Right forelimb (tissue), 1 donor: ENCODE measurements at places on chromosomes 5 and 9.
A peak's percentile ranks its signal among the peaks of the same experiment; 100 is the strongest.

DNA sequence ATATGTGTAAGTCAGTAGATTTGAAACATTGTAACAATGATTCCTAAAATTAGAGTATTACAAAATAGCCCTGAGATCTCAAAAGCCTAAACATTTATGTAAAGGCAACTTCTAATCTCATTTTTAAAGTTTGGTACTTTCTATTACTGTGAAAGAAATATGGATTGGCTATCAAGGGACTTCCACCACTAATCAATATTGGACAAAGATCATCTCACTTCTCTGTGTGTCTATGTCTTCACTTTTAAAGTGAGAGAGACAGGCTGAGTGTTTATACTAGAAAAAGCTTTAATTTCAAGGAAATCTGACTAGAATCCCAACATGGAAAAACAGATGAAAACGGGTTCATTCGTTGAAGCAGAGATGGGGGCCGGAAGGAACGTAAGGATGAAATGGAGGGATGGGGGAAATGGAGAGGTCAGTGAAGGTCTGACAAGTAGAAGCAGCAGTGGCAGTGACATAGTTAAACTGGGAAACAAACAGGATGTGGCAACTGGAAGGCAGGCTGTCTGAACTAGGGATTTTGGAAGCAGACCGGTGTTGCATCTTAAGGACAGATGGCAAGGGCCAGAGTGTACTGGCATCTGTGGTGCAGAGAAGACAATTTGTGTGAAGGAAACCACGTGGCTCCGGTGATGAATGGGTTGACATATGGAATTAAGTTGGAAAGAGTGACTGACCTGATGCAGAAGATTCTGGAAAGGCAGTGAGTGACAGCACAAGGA lies 60.8 kb downstream of the PDE4D start:
- no peak for DNase-seq

DNA sequence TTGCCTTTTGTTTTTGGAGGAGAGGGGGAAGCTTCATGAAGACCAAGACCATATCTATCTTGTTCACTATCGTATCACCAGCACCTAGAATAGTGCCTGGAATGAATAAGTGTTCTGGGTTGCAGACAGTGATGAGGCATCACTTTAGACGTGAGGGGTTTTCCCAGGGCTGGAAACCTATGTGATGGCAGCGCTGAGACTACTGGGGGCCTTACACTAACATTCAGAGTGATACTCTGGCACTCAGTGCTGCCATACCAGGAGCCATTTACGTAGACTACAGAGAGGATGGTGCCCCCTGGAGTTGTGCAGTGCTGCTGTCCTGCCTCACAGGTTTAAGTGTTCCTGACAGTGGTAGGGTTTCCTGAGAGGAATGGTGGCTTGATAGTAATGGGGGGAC lies 6.9 kb downstream of the CCL19 start:
- no peak for DNase-seq

- no peak for DNase-seq
Measured at GRCh38 chr5:129670957-129671500, 76.9 kb upstream of the MINAR2 start.

GRCh38 chr5:149404746-149405549 lies 25.9 kb upstream of the IL17B start:
- no peak for DNase-seq

DNA sequence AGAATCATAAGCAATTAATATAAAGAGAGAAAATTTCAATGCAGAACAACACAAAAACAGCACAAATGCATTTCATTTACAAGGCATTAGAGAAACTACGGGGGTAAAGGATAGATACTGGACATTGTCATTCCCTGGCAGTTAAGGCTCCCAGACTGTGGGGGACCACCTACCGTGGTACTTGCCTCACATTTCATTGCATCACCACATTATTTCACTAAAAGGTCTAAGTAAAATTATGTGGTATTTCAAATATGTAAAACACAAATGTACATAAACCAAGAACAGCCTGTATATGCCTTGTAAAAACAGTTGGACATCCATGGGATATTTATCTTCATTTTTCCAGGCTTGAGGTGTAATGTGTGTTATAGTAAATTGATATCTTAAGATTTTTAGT lies 571.2 kb upstream of the ZNF462 start:
- DNase-seq, result no peak

DNA sequence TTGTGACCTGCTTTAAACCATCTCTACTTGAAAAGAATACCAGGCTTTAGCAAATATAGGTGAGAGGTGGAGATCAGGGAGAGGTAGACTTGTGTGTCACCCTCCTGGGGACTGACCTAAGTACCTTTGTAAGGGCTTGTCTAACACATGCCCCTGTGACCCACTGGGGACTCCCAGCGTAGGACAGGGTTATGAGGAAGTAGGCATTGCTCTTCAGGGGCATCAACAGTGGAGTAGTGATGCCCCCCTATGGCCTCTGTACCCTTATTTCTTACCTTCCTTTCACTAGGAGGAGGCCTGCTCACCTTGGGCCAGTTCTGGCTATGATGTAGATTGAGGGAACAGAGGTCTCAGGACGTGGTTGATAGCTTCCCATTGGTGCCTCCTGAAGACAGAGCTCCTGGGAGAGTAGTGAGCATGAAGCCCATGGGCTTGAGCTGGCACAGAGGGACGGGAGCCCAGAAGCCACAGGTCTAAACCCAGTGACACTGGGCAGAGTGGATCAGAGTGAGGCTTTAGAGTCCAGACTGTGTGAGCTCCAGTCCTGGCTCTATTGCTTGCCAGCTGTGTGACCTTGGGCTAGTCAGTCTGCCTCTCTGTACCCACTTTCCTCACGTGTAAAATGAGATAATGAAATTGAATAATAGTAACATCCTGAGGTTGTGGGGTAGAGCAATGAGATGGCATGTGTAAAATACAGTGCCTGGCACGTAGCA lies 191.7 kb downstream of the AOPEP start:
- DNase-seq, result no peak

DNA sequence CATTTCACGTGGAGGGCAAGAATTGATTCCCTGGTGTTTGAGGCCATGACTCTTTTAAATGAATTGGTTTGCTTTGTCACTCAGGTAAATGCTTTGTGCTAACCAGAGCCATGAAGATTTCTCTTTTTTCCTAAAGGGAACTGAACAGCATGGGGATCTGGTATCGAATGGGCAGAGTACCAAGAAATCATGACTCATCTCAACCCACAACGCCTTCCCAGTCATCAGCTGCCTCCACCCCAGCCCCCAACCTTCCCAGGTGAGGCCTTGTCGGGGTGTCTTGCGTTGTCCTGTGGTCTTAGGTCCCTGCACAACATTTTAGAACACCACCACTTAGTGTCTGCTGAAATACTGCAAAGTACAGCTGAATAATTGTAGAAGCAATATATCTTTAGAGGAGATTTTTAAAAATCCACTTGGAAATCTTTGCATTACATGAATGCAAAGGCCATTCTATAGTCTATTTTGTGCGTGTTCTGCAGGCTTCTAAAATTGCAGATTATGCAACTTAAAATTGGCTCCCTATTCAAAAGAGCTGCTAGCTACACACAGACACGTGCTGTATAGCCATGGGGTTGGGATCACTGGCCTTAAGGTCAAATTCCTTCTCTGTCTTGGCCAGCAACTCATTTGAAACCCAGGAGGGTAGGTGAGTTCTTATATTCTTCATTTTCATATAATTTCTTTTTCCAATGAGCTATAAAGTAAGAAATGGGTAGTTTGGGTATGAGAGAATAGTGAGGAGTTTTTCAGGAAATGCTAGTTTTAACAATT lies 69.0 kb downstream of the MVB12B start:
- DNase-seq, result no peak

DNA sequence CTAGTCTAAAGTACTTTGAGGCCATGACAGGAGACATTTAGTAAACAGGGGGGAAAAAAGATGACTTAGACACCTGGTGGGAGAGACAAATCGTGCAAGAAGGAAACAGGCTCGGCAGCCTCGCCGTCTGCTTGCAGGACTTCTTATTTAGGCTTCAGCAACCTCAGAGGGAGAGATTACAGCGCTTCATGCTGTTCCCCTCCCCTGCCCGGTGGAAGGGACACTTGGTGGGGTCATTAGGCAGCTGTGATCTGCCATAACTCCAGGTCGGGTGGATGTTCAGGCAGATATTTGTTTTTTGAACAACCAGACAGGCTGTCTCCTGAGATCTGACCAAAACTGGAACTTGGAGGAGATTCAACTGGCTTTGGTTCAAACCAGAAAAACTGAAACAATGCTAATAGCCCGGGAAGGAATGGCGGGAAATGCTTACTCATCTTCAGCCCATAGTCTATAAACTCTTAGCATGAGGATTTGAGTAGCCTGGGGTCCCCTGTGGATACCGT lies 38.1 kb upstream of the CD180 start:
- no peak for DNase-seq

DNA sequence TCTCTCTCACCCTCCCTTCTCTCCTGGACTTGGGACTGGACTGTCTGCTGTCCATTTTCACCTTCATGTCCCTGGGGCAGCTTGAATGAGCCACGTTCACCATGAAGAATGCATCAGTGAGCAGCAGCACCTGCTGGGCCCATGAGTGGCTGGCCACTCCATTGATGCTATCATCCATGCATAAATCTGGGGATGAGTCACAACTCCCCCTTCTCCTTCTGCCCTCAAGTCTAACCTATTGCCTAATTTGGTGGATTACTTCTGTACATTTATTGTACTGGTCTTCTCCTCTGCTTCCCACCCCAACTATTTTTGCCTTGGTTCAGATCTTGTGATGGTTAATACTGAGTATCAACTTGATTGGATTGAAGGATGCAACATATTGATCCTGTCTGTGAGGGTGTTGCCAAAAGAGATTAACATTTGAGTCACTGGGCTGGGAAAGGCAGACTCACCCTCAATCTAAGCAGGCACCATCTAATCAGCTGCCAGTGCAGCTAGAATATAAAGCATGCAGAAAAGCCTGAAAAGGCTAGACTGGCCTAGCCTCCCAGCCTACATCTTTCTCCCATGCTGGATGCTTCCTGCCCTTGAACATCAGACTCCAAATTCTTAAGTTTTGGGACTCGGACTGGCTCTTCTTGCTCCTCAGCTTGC lies 46.7 kb downstream of the GDNF start:
- no peak for DNase-seq

GRCh38 chr9:98207606-98208005 lies 15.2 kb upstream of the CORO2A start:
- DNase-seq, result no peak

- DNase-seq, result no peak
Measured at GRCh38 chr5:82931110-82931509, 146.1 kb downstream of the TMEM167A start.

DNA sequence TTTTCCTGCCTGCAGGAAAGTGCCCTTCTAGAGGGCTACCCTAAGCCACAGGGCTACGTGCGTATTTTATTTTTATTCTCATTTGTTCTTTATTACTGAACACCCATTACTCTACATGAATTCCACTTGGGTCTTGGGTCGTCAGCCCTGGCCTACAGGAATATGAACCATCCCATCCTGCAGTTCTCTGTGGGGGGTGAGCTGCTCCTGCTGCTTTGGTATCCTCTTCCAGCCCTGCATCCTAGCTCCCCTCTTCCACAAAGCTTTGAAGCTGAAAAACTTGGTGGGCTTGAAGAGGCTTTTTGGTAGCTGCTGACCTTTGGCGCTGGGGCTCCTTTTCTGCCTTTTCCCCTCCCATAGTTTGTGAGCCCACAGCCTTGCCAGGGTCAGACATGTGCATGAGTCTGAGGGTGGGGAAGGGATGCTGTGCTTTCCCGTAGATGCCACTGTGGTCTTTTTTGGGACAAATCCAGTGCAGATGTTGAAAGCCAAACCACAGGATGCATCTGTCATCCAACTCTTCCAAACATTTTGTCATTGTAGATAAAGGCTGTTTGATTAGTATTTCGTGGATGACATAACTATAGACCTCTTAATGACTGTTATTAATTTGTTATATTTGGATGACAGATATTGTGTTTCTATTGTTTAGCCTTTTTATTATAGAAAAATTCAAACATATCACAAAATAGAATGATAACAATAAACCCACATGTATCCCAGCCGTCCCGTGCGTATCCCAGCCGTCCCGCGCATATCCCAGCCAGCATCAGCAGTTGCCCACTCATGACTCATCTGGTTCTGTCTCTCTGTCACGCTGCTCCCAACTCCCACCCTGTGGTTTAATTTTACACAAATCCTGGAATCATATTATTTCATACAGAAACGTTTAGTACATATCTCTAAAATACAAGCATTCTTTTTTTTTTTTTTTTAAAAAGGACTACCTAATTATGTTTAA lies 43.9 kb downstream of the SLC46A2 start:
- DNase-seq, result no peak

- DNase-seq, result no peak
Measured at GRCh38 chr5:26323794-26324193, 714.6 kb downstream of the CDH9 start.

DNA sequence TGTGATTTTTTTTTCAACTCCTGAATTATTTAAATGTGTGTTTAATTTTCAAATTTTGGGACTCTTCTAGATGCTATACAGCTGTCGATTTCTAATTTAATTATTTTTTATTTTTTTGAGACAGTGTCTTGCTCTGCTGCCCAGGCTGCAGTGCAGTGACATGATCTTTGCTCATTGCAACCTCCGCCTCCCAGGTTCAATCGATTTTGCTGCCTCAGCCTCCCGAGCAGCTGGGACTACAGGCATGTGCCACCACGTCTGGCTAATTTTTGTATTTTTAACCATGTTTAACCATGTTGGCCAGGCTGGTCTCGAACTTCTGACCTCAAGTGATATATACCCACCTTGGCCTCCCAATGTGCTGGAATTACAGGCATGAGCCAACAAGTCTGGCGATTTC lies 28.6 kb downstream of the CSNK1G3 start:
- no peak for DNase-seq

GRCh38 chr5:159695741-159696294 lies 220.5 kb upstream of the ADRA1B start:
- DNase-seq, result no peak

GRCh38 chr5:122111460-122111859 lies 17.9 kb upstream of the ZNF474 start:
- peak; percentile 47 for DNase-seq

GRCh38 chr5:170057311-170057710 lies 48.4 kb upstream of the FOXI1 start:
- DNase-seq, result no peak

DNA sequence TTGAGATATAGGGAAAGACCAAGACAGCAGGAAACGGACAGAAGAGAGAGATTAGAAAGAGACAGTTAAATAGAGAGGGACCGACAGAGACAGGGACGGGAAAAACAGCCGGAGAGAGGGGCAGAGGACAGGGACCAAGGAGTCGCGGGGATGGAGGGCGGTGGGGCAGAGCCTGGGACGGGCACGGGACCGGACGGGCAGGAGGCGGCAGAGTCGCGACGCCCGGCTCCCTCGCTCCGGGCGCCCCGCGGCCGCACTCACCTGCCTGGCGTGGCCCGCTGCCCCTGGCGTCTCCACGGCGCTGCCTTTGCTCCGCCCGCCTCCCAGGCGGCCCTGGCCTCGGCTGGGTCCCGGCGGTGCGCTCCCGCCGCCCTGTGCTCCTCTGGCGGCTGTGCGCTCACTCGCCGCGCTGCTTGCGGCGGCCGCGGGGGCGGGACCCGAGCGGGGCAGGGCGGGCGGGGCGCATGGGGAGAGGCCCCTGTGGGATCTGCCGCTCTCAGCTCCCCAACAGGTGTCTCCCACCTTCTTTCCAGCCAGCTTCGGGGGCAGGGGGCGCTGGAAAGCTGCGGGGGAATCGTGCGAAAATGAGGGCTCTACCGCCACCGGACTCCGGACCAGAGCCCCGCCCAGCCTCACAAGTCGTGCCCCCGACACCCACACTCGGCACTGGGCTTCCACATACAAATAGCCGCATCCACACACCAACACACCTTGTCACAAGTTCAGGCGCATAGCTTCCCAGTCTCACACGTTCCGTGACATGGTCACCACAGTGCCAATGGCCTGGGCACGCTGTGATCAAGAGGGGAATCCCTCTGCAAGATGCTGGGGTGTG lies at the start of gene ARID3C:
Gene ARID3C (minus strand): TSS at position 411 of the 835 bp plus-strand sequence. CDS start 1,052 bp downstream, outside the sequence.
- DNase-seq, result no peak

- DNase-seq, result no peak
Measured at GRCh38 chr5:74162524-74162923, 478.0 kb downstream of the ENC1 start.
